ENCODE measurements at places on chromosomes 7 and 10.

DNA sequence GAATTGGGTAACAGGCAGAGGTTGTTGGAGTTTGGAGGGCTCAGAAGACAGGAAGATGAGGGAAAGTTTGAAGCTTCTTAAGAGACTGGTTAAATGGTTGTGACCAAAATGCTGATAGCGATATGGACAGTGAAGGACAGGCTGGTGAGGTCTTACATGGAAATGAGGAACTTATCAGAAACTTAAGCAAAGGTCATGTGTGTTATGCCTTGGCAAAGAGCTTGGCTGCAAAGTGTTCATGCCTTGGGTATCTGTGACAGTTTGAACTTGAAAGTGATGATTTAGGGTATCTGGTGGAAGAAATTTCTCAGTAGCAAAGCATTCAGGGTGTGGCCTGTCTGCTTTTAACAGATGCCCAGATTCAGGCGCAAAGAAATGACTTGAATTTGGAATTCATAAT lies 64.5 kb upstream of the EEPD1 start:
- DNase-seq, result no peak
- H3K27me3 ChIP-seq, result peaks cover 7% of the 10 kb centered on the region
- H3K4me3 ChIP-seq, result no peak overlapping the region
- no peak overlapping the region for H3K27ac ChIP-seq

DNA sequence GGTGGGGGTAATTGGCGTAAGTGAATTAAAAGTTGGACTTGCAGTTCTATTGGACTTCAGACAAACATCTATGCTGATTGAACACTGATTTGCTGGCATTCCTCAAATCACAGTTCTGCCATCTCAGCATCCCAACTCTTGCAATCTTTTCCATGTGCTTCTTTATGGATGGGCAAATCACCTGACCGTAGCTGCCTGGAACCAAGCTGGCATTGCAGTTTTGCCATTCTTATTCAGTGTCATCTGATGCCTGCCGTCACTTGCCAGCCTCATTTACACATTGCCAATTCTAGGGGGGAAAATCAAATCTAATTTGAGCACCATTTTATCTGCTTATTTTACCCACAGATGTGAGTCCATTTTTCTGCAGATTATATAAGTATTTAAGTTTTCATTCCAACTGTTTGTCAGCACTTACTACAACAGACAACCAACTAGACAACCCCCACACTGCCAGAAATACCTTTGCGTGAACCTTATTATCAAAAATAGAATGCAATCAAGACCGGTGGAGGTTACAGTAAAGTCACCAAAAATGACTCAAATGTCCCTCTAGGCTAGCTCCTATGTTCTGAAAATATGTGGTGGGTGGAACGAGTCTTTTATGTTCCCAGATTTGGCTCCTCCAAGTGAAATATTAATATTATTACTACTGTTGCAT lies 172.3 kb upstream of the CTBP2 start:
- no peak overlapping the region for H3K27ac ChIP-seq
- peaks cover 6% of the 10 kb centered on the region for H3K4me1 ChIP-seq
- H3K27me3 ChIP-seq, result no peaks in the 10 kb centered on the region
- no peak overlapping the region for H3K4me3 ChIP-seq

DNA sequence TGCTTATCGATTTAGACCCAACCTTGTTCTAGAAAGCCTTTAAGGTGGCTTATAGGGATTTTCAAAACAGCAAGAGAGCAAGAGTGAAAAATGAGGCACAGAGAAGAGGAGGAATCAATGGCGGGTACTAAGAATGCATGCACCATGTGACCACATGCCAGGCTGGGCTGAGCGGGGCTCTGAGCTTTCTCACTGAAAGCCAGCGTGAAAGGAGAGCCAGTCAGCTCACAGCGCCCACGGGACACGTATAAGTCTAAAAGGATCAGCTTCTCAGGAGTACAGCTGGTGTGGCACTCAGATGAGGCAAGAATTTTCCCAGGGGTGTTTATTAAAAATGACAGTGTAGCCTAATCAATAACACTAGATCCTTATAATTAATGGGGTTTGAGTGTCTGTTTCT lies 114.3 kb downstream of the SLIT1 start:
- no peaks in the 10 kb centered on the region for H3K4me1 ChIP-seq
- no peak overlapping the region for H3K27ac ChIP-seq
- H3K36me3 ChIP-seq, result no peaks in the 10 kb centered on the region
- no peak overlapping the region for H3K4me3 ChIP-seq
- H3K27me3 ChIP-seq, result peaks cover 26% of the 10 kb centered on the region
- no peak for DNase-seq

GRCh38 chr7:131691454-131692130 lies 135.2 kb upstream of the PODXL start:
- no peak overlapping the region for H3K27ac ChIP-seq
- no peak overlapping the region for H3K4me3 ChIP-seq
- DNase-seq, result no peak
- H3K27me3 ChIP-seq, result peaks cover 31% of the 10 kb centered on the region
- peaks cover 1% of the 10 kb centered on the region for H3K4me1 ChIP-seq

DNA sequence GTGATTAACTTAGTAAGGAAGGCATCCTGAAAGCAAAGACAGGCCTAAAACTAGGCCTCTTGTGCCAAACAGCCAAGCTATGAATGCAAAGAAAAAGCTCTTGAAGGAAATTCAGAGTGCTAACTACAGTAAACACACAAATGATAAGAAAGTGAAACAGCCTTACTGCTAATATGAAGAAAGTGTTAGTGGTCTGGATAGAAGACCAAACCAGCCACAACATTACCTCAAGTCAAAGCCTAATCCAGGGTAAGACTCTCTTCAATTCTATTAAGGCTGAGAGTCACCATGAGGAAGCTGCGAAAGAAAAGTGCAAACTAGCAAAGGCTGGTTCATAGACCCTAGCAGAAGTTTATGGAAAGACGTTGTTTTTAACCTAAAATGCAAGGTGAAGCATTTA lies 66.0 kb downstream of the IPMK start:
- H3K27me3 ChIP-seq, result no peaks in the 10 kb centered on the region
- DNase-seq, result no peak
- H3K4me1 ChIP-seq, result no peaks in the 10 kb centered on the region
- H3K36me3 ChIP-seq, result peaks cover 5% of the 10 kb centered on the region

GRCh38 chr10:88851706-88852105 lies at the start of gene ANKRD22:
Gene ANKRD22, minus strand, starts transcription at chr10:88851844. Its CDS starts 237 bp downstream, at chr10:88851607.
- no peaks in the 10 kb centered on the region for H3K36me3 ChIP-seq
- H3K4me1 ChIP-seq, result peaks cover 5% of the 10 kb centered on the region
- no peak within 1 kb of the TSS for H3K4me3 ChIP-seq
- DNase-seq, result no peak
- H3K27ac ChIP-seq, result no peak within 1 kb of the TSS
- peaks cover 4% of the 10 kb centered on the region for H3K27me3 ChIP-seq

- H3K4me1 ChIP-seq, result no peaks in the 10 kb centered on the region
- H3K4me3 ChIP-seq, result no peak overlapping the region
- H3K27me3 ChIP-seq, result no peaks in the 10 kb centered on the region
- no peak for DNase-seq
- no peaks in the 10 kb centered on the region for H3K36me3 ChIP-seq
Observed at GRCh38 chr7:152911922-152912321, 152.4 kb downstream of the ACTR3B start.

GRCh38 chr7:13982940-13983677 lies 6.4 kb downstream of the ETV1 start:
- H3K4me3 ChIP-seq, result no peak overlapping the region
- no peak for DNase-seq
- peaks cover 29% of the 10 kb centered on the region for H3K4me1 ChIP-seq
- H3K36me3 ChIP-seq, result no peaks in the 10 kb centered on the region
- no peak overlapping the region for H3K27ac ChIP-seq

GRCh38 chr7:155837126-155837479 lies 24.8 kb upstream of the SHH start:
- no peaks in the 10 kb centered on the region for H3K36me3 ChIP-seq
- H3K27me3 ChIP-seq, result peaks cover 32% of the 10 kb centered on the region
- no peak for DNase-seq
- no peak overlapping the region for H3K4me3 ChIP-seq
- H3K4me1 ChIP-seq, result peaks cover 2% of the 10 kb centered on the region
- no peak overlapping the region for H3K27ac ChIP-seq

DNA sequence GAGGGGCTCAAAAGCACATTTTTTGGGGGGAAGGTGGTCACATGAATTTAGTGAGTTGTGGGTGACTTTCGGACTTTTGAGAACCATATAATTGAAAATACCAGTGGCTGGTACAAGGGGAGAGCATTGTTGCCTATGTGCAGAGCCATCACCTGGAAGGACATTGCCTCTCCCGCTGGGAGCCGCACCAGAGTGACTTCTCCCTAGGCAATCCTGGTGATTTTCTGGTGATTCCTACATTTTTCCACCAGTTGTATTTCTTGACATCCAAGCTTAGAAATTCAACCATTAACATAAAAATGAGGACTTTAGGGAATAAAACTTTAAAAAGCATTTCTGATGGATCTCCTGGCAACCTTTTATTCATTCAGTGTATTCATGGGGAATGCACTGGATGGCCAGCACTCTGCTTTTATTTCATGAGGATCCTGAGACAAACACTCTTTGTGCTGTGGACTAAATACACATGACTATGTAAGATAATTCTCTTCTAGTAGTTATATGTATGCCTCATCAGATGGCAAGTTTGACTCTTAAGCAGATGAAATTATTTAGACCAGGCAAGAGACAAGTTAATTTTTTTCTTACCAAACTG lies 41.8 kb upstream of the MKI67 start:
- no peak for DNase-seq
- no peaks in the 10 kb centered on the region for H3K36me3 ChIP-seq
- no peak overlapping the region for H3K4me3 ChIP-seq
- H3K4me1 ChIP-seq, result no peaks in the 10 kb centered on the region
- H3K27ac ChIP-seq, result no peak overlapping the region

- peaks cover 10% of the 10 kb centered on the region for H3K4me1 ChIP-seq
- H3K27ac ChIP-seq, result no peak overlapping the region
- no peaks in the 10 kb centered on the region for H3K36me3 ChIP-seq
- H3K27me3 ChIP-seq, result peaks cover 7% of the 10 kb centered on the region
Observed at GRCh38 chr7:35040906-35041305, 3.6 kb upstream of the DPY19L1 start.

DNA sequence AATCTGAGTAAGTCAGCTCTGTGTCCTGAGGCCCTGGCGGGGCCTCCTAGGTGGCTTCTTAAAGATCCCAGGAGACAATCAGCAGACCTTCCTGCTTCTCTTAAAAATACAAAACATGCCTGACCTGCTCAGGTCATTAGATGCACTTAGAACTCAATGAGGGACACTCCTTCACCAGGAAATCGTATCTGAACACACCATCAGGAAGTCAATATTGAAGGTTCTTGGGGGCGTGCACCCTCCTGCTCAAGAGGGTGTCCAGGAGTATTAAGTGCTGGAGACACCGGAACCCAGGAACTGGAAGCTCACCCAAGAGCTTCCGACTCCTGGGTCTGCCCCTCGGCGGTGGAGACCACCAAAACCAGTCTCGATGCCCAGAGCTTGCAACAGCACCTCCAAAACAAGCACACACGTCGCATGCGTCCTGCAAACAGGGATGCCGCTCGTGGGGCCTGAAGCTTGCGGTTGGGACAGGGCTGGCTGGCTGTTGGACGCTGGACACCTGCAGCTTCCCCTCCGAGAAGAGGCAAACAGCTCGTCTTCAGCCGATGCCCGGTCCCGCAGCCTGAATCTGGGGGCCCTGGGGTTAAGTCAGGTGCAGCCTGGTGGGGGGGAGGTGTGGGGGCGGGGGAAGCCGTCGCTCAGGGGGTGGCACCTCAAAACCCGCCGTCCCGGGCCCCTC lies 803 bp downstream of the RAPGEF5 start:
- no peak for DNase-seq
- H3K4me3 ChIP-seq, result peak overlapping the region; percentile 71
- peaks cover 34% of the 10 kb centered on the region for H3K4me1 ChIP-seq
- no peak overlapping the region for H3K27ac ChIP-seq

DNA sequence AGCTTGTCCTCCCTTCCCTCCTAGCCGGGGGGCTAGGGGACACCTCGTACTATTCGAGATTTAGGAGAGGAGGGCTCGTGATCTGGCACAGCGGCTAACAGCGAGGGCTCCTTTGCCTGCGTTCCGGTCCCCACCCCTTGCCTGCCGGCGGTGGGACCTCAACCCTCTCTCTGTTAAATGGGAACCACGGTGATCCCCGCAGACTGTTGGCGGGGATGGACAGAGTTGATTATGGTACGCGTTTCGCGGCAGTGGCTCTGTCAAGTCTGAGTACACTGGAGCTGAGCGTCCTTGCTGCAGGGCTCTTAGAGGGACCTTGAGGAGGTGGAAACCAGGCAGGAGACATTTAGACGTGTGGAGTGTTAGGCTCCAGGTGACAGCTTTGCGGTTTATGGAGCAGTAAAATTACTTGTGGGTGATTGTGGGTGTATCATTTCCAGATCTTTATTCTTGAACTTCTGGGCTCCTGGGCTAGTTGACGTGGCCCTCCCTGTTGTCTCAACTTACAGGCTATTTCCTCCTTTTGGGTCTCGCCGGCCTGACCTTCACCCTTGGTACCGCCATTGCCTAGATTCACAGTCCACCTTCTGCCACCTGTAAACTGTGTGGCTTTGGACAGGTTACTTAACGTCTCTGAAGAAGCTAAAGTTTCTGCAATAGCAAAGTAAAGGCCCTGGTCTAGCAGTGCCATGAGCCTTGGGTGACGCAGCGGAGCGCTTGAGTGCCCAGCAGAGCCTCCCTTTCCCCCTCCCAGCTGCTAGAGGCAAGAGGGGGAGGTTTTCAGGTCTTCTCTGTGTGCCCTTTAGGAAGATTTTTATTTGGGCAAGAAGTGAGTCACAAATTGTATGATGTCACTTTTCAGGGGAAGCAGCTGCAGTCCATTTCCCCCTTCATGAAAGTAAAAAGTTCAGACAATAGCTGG lies 739 bp downstream of the CASP7 start:
- peak overlapping the region; percentile 94 for H3K4me3 ChIP-seq
- peak overlapping the region; percentile 91 for H3K27ac ChIP-seq
- peaks cover 4% of the 10 kb centered on the region for H3K4me1 ChIP-seq
- no peak for DNase-seq
- H3K27me3 ChIP-seq, result no peaks in the 10 kb centered on the region

DNA sequence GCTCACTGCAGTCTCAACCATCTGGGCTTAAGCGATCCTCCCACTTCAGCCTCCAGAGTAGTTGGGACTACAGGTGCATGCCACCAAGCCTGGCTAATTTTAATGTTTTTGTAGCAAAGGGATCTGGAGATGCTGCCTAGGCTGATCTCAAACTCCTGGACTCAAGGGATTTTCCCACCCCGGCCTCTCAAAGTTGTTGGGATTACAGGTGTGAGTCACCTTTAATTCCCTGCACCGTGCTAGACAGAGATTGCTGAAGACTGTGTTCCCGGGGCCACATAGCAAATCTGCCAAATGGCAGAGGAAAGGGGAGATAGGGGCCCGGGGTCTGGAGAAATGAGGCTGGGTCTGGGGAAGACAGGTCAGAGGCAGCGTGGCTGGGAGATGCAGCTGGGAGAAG lies 20.6 kb upstream of the PSMG3 start:
- H3K4me1 ChIP-seq, result no peaks in the 10 kb centered on the region
- H3K27ac ChIP-seq, result no peak overlapping the region
- H3K27me3 ChIP-seq, result peaks cover 30% of the 10 kb centered on the region
- no peak overlapping the region for H3K4me3 ChIP-seq
- DNase-seq, result no peak

GRCh38 chr10:103822107-103822716 lies 33.2 kb downstream of the SH3PXD2A start:
- no peaks in the 10 kb centered on the region for H3K36me3 ChIP-seq
- no peak for DNase-seq
- H3K27me3 ChIP-seq, result no peaks in the 10 kb centered on the region
- no peak overlapping the region for H3K27ac ChIP-seq
- H3K4me3 ChIP-seq, result no peak overlapping the region

Measured in progenitor cell of endocrine pancreas (in vitro differentiated cells).